ENCODE measurements at places on chromosomes 2 and 18.
A peak's percentile ranks its signal among the peaks of the same experiment; 100 is the strongest.

- peaks cover 29% of the 10 kb centered on the region for H3K4me1 ChIP-seq
- H3K36me3 ChIP-seq: peaks cover 3% of the 10 kb centered on the region
- DNase-seq: no peak
- peak overlapping the region; percentile 74 for H3K4me3 ChIP-seq
- H3K27me3 ChIP-seq: peaks cover 83% of the 10 kb centered on the region
Measured at GRCh38 chr2:161427664-161428587, 11.8 kb downstream of the TBR1 start.

- H3K4me3 ChIP-seq: no peak overlapping the region
- H3K27ac ChIP-seq: no peak overlapping the region
- H3K27me3 ChIP-seq: peaks cover 3% of the 10 kb centered on the region
- no peaks in the 10 kb centered on the region for H3K4me1 ChIP-seq
Measured at GRCh38 chr2:238518172-238518820, 91.6 kb downstream of the ASB1 start.

DNA sequence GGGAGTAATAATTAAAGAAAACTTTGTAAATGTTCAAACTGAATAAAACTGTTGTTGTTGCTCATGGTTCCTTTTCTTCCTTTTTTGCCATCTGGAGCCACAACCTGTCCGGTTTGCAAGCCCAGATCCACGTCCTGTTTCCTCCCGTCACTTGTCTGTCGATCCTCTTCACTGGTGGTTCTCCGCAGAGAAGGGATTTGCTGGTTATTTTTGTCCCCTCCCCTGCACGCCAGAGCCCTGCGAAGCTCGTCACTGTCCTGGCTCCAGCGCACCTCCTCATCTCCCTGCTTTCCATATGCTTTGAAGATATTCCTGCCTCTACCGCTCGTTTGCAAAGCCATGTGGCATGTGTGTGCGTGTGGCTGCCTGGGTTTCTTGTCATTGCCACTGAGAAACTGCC, 461.4 kb downstream of the RNF144A start:
- H3K36me3 ChIP-seq: no peaks in the 10 kb centered on the region
- no peak overlapping the region for H3K4me3 ChIP-seq
- DNase-seq: no peak
- peaks cover 13% of the 10 kb centered on the region for H3K27me3 ChIP-seq

- no peak for DNase-seq
- H3K27ac ChIP-seq: no peak overlapping the region
- H3K4me1 ChIP-seq: no peaks in the 10 kb centered on the region
- H3K4me3 ChIP-seq: no peak overlapping the region
Measured at GRCh38 chr2:17386771-17387170, 131.5 kb downstream of the RAD51AP2 start.

DNA sequence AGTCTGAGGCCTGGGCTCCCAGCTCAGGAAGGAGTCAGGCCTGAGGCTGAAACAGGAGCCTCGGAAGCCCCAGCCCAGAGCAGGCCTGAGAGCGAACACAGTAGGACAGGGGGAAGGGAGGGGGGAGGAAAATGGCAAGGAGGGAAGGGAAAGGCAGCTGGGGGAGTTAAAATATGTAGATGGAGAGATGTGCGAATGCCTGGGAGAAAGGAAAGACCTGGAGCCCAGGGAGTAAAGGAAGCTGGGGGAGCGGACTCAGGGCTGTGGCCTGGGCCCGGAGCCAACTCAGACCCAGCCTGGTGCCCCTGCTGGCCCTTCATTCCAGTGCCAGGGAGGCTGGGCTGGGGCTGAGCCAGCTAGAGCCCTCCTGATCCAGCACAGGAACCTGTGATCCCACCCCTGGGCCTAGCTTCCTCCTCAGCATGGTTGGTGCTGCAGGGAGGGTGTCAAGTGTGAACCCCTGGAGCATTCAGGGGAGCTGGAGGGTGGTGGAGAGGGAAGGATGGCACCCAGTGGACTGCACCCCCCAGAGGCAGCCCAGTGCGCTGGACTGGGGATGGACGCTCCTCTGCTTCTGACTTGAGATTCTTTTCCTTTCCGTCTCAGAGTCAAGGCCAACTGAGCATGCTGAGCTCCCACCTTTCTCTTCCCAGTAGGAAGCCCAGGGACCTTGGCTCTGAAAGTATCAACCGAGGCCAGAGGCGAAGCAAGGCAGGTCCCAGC, 46.3 kb downstream of the EMX1 start:
- H3K4me3 ChIP-seq: no peak overlapping the region
- no peak for DNase-seq
- H3K27me3 ChIP-seq: no peaks in the 10 kb centered on the region
- H3K27ac ChIP-seq: no peak overlapping the region
- H3K36me3 ChIP-seq: no peaks in the 10 kb centered on the region

GRCh38 chr2:101466426-101466825, 8.5 kb downstream of the RFX8 start:
- peaks cover 10% of the 10 kb centered on the region for H3K36me3 ChIP-seq
- no peak overlapping the region for H3K27ac ChIP-seq
- H3K27me3 ChIP-seq: no peaks in the 10 kb centered on the region
- no peak overlapping the region for H3K4me3 ChIP-seq

DNA sequence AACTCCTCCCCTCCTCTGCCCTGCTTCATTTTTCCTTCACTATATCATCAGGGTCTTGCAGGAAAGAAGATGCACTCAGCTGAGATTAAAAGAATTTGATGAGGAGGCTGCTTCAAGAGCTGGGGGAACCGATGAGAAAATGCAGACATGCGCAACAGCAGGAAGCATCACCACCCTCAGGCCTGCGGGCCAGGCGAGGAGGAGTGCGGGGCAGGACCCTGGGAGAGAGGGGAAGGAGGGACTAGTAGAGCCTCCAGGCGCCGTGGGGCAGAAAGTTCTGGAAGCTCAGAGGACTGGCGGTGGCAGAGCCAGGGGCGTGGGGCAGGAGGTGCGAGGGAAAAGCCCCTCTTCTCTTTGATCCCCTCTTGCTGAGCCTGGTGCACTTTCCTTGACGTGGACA, 108.2 kb downstream of the CD226 start:
- DNase-seq: no peak
- peaks cover 2% of the 10 kb centered on the region for H3K27me3 ChIP-seq
- H3K27ac ChIP-seq: no peak overlapping the region
- no peaks in the 10 kb centered on the region for H3K4me1 ChIP-seq

DNA sequence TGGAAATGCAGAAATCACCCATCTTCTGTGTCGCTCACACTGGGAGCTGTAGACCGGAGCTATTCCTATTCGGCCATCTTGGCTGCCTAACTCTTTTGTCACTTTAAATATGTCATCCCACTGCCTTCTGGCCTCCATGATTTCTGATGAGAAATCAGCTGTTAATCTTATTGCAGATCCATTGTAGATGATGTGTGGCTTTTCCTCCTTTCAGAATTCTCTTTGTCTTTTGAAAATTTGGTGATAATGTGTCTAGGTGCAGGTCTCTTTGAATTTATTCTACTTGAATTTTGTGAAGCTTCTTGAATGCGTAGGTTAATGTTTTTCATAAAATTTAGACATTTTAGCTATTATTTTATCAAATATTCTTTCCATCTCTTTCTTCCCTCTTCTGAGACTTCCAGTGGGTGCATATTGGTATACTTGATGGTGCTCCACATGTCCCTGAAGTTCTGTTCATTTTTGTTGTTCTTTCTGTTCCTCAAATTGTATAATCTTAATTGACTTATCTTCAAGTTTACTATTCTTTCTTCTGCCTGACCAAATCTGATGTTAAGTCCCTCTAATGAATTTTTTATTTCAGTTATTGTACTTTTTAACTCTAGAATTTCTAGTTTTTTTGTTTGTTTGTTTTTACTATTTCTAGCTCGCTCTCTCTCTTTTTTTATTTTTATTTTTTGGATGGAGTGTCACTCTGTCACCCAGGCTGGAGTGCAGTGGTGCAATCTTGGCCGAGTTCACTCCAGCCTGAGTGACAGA, 90.8 kb upstream of the DLX2 start:
- H3K36me3 ChIP-seq: peaks cover 15% of the 10 kb centered on the region
- H3K27ac ChIP-seq: no peak overlapping the region
- no peak for DNase-seq
- no peak overlapping the region for H3K4me3 ChIP-seq
- H3K4me1 ChIP-seq: peaks cover 14% of the 10 kb centered on the region

DNA sequence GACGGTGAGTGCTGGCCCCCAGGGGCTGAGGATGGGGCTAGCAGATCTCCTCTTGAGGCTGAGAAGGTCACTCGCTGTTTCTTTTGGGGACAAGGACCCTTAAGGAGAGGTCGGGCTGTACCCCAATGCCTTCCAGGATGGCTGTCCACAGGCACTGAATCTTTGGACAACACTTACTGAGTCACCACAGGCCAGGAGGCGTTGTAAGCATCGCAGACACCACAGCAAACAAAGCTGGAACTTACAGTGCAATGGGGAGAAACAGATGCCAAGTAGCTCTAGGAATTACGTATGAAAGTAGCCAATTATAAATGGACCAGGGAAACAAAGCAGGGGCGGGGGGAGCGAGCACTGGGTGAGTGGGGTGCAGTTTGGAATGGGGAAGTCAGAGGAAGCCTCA, 219.8 kb downstream of the GLI2 start:
- no peak overlapping the region for H3K4me3 ChIP-seq
- H3K27ac ChIP-seq: no peak overlapping the region
- H3K4me1 ChIP-seq: no peaks in the 10 kb centered on the region
- no peak for DNase-seq
- no peaks in the 10 kb centered on the region for H3K36me3 ChIP-seq
- no peaks in the 10 kb centered on the region for H3K27me3 ChIP-seq

- H3K27ac ChIP-seq: no peak overlapping the region
- no peaks in the 10 kb centered on the region for H3K4me1 ChIP-seq
- no peak overlapping the region for H3K4me3 ChIP-seq
- no peak for DNase-seq
- H3K27me3 ChIP-seq: no peaks in the 10 kb centered on the region
Measured at GRCh38 chr18:27797484-27797883, 379.4 kb downstream of the CDH2 start.

GRCh38 chr2:159009940-159010339, 41.5 kb downstream of the TANC1 start:
- DNase-seq: no peak
- no peak overlapping the region for H3K4me3 ChIP-seq
- H3K36me3 ChIP-seq: no peaks in the 10 kb centered on the region
- H3K27ac ChIP-seq: no peak overlapping the region

GRCh38 chr2:146240391-146240790, 1604.4 kb upstream of the ACVR2A start:
- no peaks in the 10 kb centered on the region for H3K4me1 ChIP-seq
- H3K27ac ChIP-seq: no peak overlapping the region
- H3K36me3 ChIP-seq: no peaks in the 10 kb centered on the region
- no peak overlapping the region for H3K4me3 ChIP-seq

DNA sequence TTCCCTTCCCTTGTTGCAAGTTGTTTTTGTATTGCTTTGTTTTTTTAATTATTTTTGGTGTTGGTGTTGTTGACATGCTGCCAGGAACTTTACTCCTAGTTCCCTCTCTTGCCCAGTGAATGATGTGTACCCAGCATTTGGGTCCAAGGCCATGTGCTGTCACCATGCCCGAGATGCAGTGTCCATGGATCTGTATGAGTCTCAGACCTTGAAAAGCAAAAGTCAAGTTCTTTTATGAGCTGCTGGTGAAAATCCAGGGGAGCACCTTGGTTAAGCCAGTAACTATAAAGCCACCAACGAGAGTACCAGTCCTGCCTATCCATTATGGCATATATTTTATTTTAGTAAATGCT, 236.4 kb downstream of the BCL11A start:
- H3K36me3 ChIP-seq: no peaks in the 10 kb centered on the region
- H3K27me3 ChIP-seq: peaks cover 31% of the 10 kb centered on the region
- no peak for DNase-seq
- no peak overlapping the region for H3K27ac ChIP-seq
- H3K4me1 ChIP-seq: peaks cover 25% of the 10 kb centered on the region
- H3K4me3 ChIP-seq: no peak overlapping the region

DNA sequence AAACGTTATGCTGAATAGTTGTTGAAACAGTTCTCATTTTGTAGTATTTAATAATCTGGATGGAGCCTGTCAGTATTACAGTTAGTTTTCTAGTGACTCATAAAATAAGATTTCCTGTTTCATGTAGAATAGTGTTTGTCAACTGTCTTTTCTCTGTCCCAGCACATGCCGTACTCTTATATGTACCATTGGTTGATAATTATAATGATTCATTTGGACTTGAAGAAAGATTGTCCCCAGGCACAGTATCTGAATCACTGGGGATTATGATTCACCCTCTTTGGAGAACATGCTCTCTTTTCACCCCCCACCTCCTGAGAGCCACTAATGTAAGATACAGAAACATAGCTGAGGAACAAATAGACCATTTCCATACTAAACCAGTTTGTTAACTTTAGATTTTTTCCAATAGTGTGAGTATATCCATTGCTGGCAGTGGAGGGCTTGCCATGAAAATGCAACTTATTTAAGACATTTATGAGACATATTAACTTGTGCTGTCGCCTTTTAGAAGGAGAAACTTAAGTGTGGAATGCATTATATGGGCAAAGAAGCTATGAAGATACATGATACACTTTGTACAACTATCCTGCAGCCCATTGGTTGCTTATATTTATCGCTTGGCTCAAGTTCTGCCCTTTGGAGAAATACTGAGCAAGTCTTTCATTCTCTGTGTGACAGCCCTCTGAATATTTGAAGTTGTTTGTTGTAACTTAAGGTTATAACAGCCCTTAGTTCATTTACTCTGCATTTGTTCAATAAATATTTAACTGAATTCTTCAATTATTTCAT, 12.4 kb downstream of the COPS8 start:
- no peaks in the 10 kb centered on the region for H3K4me1 ChIP-seq
- no peak for DNase-seq

GRCh38 chr2:229575569-229576315, 138.6 kb downstream of the DNER start:
- no peaks in the 10 kb centered on the region for H3K4me1 ChIP-seq
- no peaks in the 10 kb centered on the region for H3K36me3 ChIP-seq
- H3K4me3 ChIP-seq: no peak overlapping the region
- peaks cover 9% of the 10 kb centered on the region for H3K27me3 ChIP-seq
- no peak for DNase-seq

GRCh38 chr2:112730216-112730615, 9.4 kb downstream of the NT5DC4 start:
- no peaks in the 10 kb centered on the region for H3K27me3 ChIP-seq
- no peak for DNase-seq
- H3K4me1 ChIP-seq: peaks cover 16% of the 10 kb centered on the region
- H3K4me3 ChIP-seq: no peak overlapping the region
- no peaks in the 10 kb centered on the region for H3K36me3 ChIP-seq

- DNase-seq: no peak
- no peak overlapping the region for H3K27ac ChIP-seq
- peaks cover 25% of the 10 kb centered on the region for H3K36me3 ChIP-seq
- H3K4me1 ChIP-seq: no peaks in the 10 kb centered on the region
Measured at GRCh38 chr2:36476411-36476810, 120.8 kb downstream of the CRIM1 start.
